ENCODE measurements at places on chromosomes 7 and 10.

DNA sequence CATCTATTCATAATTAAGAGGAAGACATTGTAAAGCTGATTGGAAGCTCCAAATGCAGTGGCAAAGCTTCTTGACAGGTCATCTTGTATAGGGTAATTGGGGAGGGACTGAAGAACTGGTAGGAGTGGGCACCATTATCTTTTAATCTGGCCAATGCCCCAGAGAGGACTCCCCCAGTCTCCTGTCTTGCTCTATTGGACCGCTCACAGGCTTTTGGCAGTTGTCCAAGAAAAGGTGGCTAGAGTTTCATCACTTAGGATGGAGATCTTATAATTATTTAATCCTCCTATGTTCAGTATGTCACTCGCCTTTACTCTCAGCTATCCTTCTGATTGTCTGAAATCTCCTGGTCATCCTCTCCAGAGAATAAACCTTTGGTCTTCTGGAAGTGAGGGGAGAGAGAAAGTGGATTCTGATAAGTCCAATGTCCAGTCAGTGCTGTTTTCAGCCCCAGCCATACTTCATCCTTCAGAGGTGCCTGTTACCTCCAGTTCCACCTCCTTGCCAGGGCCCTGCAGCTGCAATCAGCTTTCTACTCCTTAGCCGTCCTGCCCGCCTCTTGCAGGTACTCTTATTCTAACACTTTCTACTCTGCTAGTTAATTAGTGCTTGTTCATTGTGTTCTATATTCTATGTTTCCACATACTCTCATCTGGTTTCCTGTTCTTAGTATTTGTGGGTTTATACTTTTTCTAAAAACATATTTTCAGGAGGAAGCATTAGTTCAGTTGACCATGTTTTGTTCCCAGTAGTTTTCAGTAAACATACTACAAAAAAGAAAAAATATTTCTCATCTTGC, 241.6 kb downstream of the NSUN6 start:
- DNase-seq, result no peak

- peak; percentile 6 for DNase-seq
Observed at GRCh38 chr10:101120884-101121653, 10.0 kb upstream of the TLX1 start.

DNA sequence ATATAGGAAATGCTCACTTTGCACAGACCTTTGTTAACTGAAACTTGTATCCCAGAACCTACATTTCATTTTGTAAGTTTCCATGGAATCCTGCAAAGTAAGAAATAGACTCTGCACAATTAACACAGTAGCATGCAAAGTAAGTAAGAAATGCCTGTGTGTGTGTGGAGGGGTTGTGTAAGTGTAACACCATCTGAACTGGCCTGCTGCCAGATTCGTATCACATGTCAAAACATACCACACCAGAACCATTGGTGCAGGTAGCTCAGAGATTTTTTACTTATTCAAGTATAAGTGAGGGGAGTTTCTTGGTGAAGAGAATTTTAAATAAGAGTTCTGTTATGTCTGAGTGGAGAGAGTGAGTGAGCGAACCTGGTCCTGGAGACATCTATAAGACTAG, 17.9 kb upstream of the DDX21 start:
- no peak for DNase-seq

GRCh38 chr7:30199271-30199670, 64.5 kb downstream of the MTURN start:
- no peak for DNase-seq

GRCh38 chr10:61529208-61529607, 76.0 kb upstream of the TMEM26 start:
- no peak for DNase-seq

GRCh38 chr10:76190634-76191270, 759.3 kb downstream of the LRMDA start:
- no peak for DNase-seq

DNA sequence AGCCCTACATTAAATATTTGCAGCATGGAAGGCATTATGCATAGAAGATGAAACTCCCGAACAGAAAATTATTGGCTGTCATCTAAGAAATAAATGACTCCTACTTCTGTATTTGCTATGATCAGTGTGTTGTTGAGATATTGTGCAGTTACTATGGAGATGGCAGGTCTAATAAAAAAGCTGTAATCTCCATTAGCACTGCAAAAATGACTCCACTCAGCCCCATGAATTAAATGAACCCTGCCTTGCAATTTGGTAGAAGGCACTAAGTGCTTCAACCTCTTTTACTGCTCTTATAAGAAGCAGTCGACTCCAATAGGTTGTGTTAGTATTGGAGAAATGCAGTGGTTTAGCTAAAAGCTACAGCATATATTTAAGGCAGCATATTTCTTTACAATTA, 290.0 kb upstream of the PHYHIPL start:
- DNase-seq, result no peak

DNA sequence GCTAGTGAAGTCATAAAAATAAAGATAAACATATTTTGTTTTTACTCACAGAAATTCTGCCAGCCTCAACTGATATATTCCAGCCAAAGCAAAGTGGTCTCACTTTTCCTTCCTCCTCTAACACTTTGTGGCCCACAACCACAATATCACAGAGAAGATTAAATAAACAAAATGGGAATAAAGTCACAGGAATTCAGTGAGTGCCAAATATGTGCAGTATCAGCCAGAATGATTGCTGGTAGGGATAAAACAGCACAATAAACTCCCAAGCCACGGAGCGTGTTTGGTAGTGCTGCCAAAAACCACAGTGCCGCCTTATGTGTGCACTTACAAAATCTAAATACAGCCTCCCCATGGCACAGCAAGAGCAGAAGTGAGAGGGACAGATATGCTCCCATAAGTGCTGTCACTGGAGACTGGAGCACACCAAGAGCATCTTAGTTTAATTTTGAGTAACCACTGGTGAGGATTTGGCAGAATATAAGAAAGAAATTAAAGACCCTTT, 155.8 kb downstream of the POM121L12 start:
- DNase-seq, result no peak

DNA sequence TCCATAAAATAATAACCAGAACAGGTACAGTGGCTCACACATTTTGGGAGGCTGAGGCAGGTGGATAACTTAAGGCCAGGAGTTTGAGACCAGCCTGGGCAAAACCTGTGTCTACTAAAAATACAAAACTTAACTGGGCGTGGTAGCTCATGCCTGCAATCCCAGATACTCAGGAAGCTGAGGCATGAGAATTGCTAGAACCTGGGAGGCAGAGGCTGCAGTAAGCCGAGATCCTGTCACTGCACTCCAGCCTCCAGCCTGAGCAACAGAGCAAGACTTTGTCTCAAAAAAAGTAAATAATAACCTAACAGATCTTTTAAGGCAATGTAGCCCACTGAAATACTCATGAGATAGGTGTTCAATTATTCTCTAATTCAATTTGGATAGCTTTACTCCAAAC, 107.1 kb upstream of the ASAH2 start:
- no peak for DNase-seq

GRCh38 chr10:125692601-125693523, 9.9 kb upstream of the TEX36 start:
- DNase-seq, result no peak

- no peak for DNase-seq
Observed at GRCh38 chr7:64541438-64542359, 21.2 kb downstream of the ZNF680 start.

- DNase-seq, result no peak
Observed at GRCh38 chr7:158963771-158964241, 107.4 kb downstream of the DYNC2I1 start.

DNA sequence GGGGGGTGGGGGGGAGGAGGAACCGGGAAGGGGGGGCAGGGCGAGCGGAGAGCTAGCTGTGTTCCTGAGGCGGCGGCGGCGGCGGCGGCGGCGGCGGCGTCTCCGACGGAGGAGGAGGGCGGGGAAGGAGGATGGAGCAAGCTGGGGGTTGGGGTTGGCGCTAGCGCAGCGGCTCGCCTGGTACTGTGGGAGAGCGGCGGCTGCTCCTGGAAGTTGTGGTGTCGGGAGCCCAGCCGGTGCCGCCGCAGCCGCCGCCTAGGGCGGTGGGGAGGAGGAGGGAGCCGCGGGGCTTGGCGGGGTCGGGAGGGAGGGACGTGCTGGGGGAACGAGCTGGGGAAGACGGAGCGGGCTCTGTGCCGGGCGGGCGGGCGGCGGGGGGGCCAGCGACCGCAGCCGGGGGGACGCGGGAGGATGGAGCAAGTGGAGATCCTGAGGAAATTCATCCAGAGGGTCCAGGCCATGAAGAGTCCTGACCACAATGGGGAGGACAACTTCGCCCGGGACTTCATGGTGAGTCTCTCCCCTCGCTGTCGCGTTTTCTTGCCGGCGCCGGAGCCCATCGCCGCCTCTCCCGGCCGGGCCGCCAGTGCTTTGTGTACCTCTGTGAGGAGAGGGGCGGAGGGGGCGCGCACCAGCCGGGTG, at the start of gene PTPN12:
Gene PTPN12 (plus strand): TSS at position 160 of the 642 bp plus-strand sequence. CDS start 252 bp downstream, at position 412.
- peak; percentile 69 for DNase-seq

GRCh38 chr7:138460176-138460648, at the start of gene TRIM24:
Gene TRIM24 (plus strand): TSS chr7:138460259. CDS start chr7:138460549, 290 bp downstream.
- DNase-seq, result no peak

DNA sequence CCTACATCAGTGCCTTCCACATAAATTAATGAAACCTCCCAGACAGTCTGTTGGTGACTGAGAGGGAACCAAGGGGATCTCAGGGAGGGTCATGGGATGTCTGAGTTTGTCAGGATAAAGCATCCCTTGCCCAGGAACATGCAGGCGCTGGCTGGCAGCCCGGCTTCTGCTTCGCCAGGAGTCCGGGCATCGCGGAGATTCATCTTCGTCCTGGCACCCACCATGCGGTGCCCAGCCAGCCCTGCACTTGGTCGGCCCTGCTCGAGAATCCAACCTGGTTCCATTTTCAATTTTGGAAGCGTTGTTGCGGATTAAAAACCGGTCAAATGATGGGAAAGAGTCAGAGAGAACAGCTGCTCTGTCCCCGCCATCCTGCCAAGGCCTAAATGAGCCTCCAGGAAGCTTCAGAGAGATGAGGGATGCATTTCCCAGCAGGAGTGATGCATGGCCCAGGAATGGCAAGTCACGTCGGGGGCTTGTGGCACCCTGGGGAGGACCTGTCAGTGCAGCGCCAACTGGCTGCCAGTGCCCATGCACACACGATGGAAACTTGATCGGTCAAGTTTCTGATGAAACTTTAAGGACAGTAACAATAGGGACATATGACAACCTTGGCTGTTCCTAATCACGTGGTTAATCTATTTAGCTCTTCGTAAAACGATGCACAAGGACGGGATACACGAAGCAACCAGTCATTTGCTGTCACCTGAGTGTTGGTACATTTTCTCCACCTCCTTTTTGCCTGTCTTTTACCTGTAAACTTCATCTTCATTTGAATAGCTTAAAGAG, 260.8 kb upstream of the MKI67 start:
- DNase-seq, result no peak

GRCh38 chr10:5360318-5360915, 4.3 kb upstream of the UCN3 start:
- DNase-seq, result no peak

DNA sequence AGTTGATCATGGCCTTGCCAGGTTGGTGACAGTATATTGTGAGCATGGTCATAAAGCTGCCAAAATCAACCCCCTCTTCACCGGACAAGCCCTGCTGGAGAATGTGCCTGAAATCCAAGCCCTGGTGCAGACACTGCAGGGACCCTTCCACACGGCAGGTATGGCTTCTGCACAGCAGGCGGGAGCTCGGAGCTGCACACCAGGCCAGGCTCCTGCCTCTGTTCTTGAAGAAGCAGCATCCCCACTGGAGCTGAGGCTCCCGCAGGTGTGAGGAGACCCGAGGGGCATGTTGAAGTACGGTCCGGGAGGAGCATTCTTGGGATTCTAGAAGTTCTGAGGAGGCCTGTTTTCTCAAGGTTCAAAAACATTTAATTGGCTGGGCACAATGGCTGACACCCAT, 12.7 kb downstream of the DHTKD1 start:
- DNase-seq, result no peak

DNA sequence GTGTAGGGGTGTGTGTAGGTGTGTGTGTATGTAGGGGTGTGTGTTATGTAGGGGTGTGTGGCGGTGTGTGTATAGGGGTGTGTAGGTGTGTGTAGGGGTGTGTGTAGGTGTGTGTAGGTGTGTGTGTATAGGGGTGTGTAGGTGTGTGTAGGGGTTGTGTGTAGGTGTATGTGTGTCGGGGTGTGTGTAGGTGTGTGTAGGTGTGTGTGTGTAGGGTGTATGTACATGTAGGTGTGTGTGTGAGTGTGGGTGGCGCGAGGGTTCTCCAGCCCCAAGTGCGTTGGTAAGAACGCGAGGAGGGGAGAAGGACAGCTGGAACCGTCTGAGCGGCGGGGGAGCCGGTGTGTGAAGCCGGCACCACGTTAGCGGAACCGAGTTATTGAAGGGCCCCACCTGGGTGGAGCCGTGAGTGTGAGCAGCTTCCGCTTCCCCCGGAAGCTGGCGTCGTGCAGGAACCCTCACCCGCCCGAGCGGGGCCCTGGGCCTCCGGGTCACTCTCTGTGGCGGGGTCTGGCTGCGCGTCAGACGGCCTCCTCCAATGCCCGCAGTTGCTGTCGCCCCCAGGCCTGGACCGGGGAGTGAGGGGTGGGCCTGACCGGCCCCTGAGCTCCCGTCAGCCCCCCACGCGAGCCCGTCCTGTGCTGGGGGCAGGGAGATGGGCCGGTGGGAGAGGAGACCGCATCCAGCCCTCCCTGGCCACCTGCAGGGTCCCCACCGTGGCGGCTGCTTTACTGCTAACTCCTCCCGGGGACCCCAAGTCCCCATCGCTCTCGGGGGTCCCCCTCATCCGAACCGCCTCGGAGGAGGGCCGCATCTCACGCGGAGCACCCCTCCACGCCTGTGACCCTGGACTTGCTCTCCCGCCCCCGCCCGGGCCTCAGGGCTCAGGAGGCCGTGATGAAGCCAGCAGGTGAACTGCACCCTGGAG, 49.6 kb upstream of the PSMG3 start:
- no peak for DNase-seq

- DNase-seq, result no peak
Observed at GRCh38 chr7:139541600-139542307, 18.3 kb downstream of the CLEC2L start.

- DNase-seq, result no peak
Observed at GRCh38 chr7:154729056-154729455, 273.9 kb downstream of the PAXIP1 start.

GRCh38 chr10:118467200-118467599, 125.1 kb upstream of the FAM204A start:
- no peak for DNase-seq

DNA sequence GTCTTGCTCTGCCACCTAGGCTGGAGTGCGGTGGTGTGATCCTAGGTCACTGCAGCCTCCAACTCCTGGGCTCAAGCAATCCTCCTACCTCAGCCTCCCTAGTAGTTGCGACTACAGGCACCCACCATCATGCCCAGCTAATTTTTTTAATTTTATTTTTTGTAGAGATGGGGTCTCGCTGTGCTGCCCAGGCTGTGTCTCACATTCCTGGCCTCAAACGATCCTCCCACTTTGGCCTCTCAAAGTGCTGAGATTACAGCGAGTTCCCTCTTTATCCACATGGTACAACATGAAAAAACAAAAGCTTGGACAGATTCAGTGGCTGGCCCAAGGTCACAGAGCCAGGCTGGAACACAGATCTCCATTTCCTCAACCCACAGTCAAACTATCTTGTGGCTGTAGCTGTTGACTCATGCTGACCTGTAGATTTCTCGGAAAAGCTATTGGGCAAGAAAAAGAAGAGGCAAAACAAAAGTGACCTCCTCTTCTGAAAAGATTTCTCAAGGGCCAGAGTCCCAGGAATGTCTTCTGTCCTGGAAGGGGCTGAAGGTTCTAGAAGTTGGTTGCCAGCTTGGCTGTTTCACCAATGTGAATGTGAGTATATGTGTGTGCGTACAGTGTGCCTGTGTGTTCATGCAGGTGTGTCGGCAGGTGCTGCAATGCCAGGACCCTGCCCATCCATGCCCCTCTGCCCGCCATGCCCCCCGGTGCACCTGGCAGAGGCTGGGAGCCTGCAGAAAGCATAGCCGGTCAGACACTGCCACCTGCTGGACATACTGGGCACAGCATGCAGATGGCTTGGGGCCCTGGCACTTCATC, 28.4 kb downstream of the TMEM130 start:
- peak; percentile 55 for DNase-seq
